Stimulated activated CD8-positive, alpha-beta memory T cell treated with anti-CD3 and anti-CD28 coated beads, Interleukin-4, amount 100 ng/mL, for 4 hours (primary cell): ENCODE measurements at places on chromosomes 1 and 21.

DNA sequence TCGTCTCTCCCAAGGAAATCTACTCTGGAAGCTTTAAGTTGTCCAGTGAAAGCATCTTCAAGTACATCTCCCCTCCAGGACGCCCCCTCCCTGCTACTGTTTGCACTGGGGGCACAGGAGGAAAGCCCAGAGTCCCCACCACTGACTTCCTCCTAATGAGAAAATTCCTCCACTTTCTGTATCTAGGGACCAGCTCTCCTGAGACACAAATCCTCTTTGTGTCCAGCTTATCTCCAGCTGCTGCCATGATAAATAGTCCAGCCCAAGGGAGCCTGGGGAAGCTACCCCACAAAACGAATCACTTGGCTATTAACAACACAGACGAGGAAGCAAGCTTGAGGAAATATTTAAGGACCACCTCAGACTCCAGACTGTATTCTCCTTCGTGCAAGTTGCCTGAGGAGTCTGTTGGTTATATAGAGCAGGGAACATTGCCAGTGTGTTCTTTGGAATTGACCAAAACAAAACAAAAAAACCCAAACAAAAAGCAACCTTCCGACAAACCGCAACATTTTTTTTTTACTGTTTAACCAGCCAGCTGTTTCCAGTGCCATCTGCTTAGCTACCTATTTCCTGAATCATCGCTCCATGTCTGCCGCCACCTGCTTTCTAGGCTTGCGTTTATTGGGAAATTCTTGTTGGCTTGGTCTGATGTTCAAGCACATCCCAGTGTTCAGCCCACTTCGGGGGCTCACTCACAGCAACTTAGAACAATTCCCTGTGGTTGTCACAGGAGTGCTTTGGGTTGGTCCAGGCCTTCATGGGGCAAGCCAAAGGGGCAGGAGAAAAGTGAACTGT lies 7.7 kb downstream of the C1orf226 start:
- DNase-seq: no peak

- DNase-seq: no peak
Measured at GRCh38 chr1:75503221-75503974, 107.5 kb downstream of the SLC44A5 start.

DNA sequence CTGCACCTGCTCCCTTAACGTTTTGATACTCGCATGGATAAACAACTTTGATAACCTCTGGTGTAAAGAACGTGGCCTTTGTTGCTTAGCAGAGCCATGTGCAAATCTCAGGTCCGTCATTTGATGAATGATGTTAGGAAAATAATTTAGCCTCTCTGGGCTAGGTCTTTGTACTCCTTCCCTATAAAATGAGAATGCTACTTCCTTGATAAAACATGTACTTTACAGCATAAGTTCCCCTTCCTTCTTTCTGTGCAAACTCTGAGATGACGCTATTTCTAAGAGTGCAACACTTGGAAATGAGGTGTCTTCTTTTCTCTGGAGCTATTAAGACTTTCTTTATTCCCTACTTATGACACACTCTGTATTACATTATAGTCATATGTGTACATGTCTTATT lies 243.4 kb downstream of the RGS7 start:
- no peak for DNase-seq

DNA sequence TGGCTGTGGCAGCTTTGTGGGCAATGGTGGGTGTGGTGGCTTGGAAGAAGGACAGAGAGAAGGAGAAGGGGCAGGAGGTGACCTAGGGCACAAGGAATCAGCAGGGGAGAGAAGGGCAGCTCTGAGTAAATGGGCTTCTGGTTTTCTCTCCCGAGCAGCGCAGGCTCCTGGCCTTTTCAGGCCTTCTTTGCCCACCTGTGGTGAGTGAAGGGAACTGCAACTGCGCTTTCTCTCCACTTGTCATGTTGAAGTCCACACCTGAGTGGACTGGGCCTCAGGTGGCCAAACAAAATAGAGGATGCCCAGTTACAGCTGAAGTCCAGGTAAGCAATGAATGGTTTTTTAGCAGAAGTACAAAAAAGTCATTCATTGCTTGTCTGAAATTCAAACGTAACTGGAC lies 29.4 kb upstream of the KCNA10 start:
- DNase-seq: no peak

- no peak for DNase-seq
Measured at GRCh38 chr1:84877592-84877991, 15.4 kb downstream of the LPAR3 start.

GRCh38 chr1:232369451-232370296 lies 260.3 kb downstream of the SIPA1L2 start:
- no peak for DNase-seq

DNA sequence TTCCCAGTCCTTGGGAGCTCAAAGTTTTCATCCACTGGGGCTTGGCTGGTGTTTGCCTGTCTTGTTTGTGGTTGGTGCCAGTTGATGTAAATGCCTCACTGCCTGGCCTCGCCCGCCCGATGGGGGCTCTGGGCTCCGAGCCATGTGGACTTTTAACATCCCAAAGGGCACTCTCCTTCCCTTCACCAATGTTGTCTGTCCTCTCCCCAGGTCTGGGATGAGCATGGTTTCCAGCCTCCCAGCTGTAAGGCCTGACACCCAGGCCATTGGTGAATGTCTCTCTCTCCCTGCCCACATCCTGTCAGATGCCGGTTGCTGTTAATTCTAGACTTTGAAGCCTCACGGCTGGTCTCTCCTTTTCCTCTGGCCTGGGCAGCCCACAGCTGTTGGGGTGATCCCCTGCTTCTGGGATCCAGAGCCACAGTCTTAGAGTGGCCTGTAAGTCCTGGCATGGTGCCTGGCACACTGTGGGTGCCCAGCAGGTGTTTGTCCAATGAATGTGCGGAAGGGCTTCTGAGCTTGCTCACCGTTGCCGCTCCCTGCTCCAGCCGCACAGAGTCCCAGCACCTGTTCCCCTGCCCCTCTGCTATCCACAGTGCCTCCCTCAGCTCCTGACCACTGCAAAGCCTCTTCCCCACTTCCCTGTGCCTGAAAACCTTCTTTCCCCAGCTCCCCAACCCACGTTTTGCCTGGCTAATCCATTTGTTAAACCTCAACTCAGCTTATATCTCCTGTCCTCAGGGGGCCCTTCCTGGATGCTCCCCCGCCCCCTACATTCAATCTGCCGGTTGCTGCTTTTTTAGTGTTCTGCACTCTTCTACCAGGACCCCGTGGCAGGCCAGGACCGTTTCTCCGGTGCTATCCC lies 3.3 kb upstream of the C1orf174 start:
- DNase-seq: no peak

DNA sequence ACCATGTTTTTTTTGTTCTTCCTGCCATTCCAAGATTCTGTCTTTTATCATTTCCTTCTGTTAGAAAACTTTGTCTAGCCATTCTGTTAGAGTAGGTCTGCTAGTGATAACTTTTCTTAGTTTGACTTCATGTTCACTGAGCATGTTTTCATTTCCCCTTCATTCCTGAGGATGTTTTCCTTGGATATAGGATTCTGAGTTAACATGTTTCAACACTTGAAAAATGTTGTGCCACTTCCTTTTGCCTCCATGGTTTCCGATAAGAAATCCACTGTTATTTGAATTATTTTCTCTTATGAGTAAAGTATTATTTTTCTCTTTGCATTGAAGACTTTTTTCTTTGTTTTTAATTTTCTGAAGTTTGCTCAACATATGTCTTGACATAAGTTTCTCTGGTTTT lies 66.7 kb downstream of the ATP1A1 start:
- no peak for DNase-seq

- DNase-seq: no peak
Measured at GRCh38 chr21:14569868-14570267, 23.8 kb upstream of the SAMSN1 start.

DNA sequence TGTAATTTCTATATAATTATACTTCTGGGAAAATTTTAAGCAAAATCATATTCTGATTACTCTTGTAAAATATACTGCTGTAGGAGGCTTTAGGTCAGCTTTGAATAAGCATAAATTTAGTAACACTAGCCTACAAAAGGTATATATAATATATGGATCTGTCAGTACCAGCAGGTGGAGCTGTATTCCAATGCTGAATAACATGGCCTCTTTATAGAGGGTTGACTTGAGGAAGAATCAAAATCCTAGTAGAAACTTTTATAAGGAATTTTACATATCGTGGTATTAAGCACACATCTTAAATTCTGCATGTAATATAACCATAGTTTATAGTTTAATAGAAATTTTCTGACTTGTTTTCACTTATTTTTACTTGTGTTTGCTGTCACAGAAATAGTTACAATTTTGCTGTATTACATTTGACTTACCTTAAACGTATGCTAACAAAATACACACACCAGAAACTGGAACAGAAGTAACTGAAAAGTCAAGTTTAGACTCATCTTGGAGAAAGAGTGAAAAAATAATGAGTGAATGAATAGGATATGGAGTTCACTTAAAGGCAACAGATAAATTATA lies 79.3 kb downstream of the HMCN1 start:
- no peak for DNase-seq

GRCh38 chr1:172405912-172406311 lies 14.6 kb upstream of the C1orf105 start:
- no peak for DNase-seq
